Activated CD8-positive, alpha-beta T cell treated with anti-CD3 and anti-CD28 coated beads for 36 hours (primary cell): ENCODE measurements at places on chromosomes 6 and 20.
A peak's percentile ranks its signal among the peaks of the same experiment; 100 is the strongest.

GRCh38 chr6:26124781-26125685 is 37.8 kb downstream of the HFE start:
- H3K4me3 ChIP-seq = peak overlapping the region; percentile 84
- peak overlapping the region; percentile 98 for H3K27ac ChIP-seq

DNA sequence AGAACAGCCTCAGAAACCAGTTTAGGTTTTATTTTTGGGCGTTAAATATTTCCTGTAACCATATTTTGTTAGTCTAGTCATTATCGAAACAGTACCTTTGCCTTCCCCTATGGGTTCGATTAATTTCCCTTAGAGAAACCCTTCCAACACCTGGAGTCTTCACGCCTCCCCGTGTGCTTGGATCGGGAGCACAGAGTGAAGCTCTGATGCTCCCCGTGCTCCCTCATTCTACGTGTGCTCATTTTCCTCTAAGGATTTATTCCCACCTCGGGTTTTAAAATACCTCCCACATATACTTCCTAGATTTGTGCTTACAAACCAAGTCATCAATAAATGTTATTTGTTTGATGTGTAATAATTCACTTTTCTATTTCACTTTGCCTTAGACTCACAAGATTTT is 142.4 kb downstream of the TTLL2 start:
- DNase-seq = no peak
- peaks cover 4% of the 10 kb centered on the region for H3K4me1 ChIP-seq
- H3K27me3 ChIP-seq = no peaks in the 10 kb centered on the region
- no peak overlapping the region for H3K4me3 ChIP-seq
- H3K27ac ChIP-seq = no peak overlapping the region
- H3K36me3 ChIP-seq = no peaks in the 10 kb centered on the region

GRCh38 chr6:145866456-145867396 is 52.1 kb upstream of the FBXO30 start:
- peak; percentile 2 for DNase-seq
- peaks cover 4% of the 10 kb centered on the region for H3K36me3 ChIP-seq
- H3K27me3 ChIP-seq = no peaks in the 10 kb centered on the region
- H3K4me3 ChIP-seq = peak overlapping the region; percentile 40

DNA sequence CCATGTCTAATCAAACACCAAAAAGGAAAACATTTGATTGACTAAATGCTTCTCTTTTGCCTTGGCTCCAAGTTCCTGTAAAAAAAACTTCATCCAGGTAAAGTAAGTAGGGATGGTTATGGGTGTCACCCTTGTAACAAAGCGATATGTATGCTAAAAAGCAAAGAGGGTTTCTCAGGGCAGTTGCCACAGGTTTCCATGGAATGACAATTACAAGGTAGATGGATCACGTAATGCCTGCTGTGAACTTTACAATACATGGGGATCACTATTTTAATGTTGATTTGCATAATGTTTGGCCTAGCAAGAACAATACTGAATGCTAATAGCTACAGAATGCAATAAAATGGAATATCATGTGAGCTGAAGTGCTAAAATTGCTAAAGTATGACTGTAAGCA is 2.9 kb upstream of the BMP2 start:
- H3K4me1 ChIP-seq = peaks cover 2% of the 10 kb centered on the region
- H3K27me3 ChIP-seq = peaks cover 30% of the 10 kb centered on the region
- no peak overlapping the region for H3K4me3 ChIP-seq
- H3K36me3 ChIP-seq = no peaks in the 10 kb centered on the region
- DNase-seq = no peak

DNA sequence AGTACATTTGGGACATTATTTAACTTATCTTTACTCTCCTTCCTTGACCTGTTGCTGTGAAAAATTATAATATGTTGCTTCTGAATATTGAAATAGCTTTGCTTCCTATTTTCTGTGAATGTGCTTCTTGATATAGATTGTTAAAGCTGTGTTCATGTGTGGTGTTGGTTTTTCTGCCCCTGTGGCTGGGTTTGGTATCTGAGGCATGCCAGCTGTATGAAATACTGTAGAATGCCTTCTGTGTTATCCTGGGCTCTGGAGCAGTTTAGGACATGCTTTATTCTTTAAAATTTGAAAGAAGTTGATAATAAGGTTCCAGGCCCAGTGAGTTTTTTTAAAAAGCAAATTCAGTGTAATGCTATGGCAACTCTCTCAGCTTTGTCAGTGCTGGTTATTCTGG is 71.7 kb downstream of the HIVEP1 start:
- H3K27ac ChIP-seq = no peak overlapping the region
- peaks cover 2% of the 10 kb centered on the region for H3K36me3 ChIP-seq
- peaks cover 39% of the 10 kb centered on the region for H3K4me1 ChIP-seq
- no peaks in the 10 kb centered on the region for H3K27me3 ChIP-seq
- DNase-seq = no peak
- H3K4me3 ChIP-seq = no peak overlapping the region

GRCh38 chr20:63323357-63323981 is 30.5 kb downstream of the COL20A1 start:
- H3K27me3 ChIP-seq = no peaks in the 10 kb centered on the region
- no peaks in the 10 kb centered on the region for H3K36me3 ChIP-seq
- no peak for DNase-seq
- no peak overlapping the region for H3K4me3 ChIP-seq
- no peak overlapping the region for H3K27ac ChIP-seq
- no peaks in the 10 kb centered on the region for H3K4me1 ChIP-seq

DNA sequence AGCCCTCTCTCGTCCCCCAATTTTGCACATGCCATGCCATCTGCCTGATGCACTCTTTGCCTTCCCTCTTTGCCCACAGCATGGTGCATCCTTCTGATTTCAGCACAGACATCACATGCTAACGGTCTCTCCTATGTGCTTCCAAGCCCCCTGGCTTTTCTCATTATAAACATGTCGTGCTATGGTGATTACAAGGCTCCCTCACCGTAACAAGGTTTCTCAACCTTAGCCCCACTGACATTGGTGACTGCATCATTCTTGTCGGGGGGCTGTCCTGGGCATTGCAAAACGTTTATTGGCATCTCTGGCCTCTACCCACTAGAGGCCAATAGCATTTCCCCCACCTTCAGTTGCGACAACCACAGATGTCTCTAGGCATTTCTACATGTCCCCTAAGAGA is 187.2 kb downstream of the TFAP2C start:
- no peak for DNase-seq
- H3K4me3 ChIP-seq = no peak overlapping the region
- H3K27ac ChIP-seq = no peak overlapping the region
- H3K36me3 ChIP-seq = no peaks in the 10 kb centered on the region
- no peaks in the 10 kb centered on the region for H3K4me1 ChIP-seq

- H3K4me3 ChIP-seq = no peak overlapping the region
- no peaks in the 10 kb centered on the region for H3K36me3 ChIP-seq
- H3K27me3 ChIP-seq = peaks cover 9% of the 10 kb centered on the region
Measured at GRCh38 chr6:134093007-134093573, 40.7 kb upstream of the SLC2A12 start.

DNA sequence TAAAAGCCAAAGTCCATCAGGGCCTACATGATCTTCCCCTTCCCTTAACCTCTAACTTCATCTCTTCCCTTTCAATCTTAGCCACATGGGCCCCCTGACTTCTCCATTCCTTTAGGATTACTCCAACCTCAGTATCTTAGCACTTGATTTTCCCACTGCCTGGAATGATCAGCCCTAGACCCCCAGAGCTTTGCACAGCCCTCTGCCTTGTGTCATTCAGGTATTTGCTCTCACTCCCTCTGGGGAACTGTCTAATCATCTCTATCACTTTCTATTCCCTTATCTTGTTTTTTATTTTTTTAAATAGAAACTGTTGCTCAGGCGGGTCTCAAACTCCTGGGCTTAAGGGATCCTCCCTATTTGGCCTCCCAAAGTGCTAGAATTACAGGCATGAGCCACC is 13.3 kb upstream of the ZNFX1 start:
- peaks cover 74% of the 10 kb centered on the region for H3K36me3 ChIP-seq
- peak overlapping the region; percentile 5 for H3K27ac ChIP-seq
- no peak for DNase-seq
- H3K4me3 ChIP-seq = no peak overlapping the region
- no peaks in the 10 kb centered on the region for H3K27me3 ChIP-seq

DNA sequence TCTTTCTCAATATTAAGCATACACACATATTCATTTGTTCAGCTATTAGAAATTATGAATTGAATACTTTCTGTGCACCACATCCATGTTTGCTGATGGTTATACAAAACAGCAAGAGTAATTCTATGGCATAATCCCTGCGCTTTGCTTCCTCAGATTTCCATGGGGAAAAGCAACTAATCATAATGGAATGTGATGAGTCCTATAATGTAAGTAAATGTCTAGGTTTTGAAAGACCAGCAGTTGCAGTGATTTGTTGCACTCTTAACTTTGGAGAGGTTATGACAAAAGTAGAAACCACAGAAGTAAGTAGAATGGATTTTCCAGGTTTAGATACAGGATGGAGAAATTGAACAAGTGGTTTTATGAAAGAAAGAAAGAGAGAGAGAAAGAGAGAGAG is 652.1 kb downstream of the CBLN4 start:
- no peaks in the 10 kb centered on the region for H3K4me1 ChIP-seq
- no peak overlapping the region for H3K27ac ChIP-seq
- H3K27me3 ChIP-seq = no peaks in the 10 kb centered on the region
- DNase-seq = no peak
- no peak overlapping the region for H3K4me3 ChIP-seq

DNA sequence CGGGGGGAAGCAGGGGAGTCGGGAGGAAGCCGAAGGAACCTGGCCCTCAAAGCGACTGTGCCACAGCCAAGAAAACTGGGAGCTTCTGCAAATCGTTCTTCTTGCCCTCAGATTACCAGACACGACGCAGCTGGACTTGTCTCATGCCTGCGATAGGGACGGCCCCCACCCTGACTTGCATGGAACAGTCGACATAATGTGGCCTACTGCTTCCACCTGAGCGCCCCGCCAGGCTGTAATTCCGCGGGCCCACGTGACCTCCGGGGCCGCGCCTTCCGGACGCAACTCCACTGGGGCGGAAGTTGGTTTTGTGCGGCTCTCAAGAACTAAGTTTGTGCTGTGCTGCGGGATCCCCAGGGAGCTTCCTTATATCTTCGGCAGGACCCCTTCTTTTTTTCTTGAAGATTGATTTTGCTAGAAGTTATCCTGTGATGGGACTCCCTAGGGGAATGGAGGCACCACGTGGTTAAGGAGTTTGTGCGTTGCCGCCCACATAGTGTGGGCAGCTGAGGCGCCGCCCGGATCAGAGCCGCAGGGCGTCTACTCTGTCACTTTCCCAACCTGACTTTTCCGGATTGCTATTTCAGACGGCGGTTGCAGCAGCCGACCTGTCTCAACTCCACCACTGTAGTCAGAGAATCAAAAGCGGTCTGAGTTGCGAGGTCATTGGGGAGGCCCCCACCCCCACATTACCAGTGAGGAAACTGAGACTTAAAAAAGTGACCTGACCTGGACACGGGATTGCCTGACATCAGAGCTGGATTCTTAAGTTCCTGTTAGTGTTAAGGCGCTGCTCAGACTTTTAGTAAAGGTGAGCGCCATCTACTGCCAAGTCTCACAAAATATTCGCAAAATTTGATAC is 540 bp upstream of the CD164 start:
- H3K4me3 ChIP-seq = peak overlapping the region; percentile 84
- peak overlapping the region; percentile 100 for H3K27ac ChIP-seq
- no peaks in the 10 kb centered on the region for H3K27me3 ChIP-seq
- peaks cover 25% of the 10 kb centered on the region for H3K36me3 ChIP-seq
- peak; percentile 94 for DNase-seq
- peaks cover 31% of the 10 kb centered on the region for H3K4me1 ChIP-seq

DNA sequence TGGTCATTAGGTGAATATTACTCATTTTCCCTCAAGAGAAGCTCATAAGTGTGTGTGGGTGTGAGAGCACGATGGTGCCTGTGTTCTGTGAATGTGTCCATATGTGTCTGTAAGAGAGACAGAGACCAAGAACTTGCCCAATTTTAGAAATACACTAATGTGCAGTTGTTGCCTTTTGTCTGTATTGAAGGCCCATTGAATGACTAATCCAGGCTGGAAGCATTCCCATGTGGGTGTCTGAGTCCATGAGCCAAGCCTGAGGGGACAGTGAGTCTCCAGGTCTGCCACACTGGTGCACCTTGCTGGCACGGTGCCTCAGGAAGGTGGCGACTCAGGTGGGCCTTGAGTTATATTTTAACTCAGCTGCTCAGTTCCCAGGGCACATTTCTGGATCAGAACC is 25.5 kb upstream of the ASXL1 start:
- H3K4me3 ChIP-seq = no peak overlapping the region
- H3K27me3 ChIP-seq = no peaks in the 10 kb centered on the region
- H3K4me1 ChIP-seq = peaks cover 47% of the 10 kb centered on the region
- DNase-seq = peak; percentile 25

GRCh38 chr6:43639984-43640800 is 4.6 kb downstream of the MAD2L1BP start:
- H3K27me3 ChIP-seq = no peaks in the 10 kb centered on the region
- DNase-seq = no peak
- H3K4me1 ChIP-seq = peaks cover 30% of the 10 kb centered on the region
- H3K27ac ChIP-seq = peak overlapping the region; percentile 55
